HCEC 1CT (cell line): ENCODE measurements at places on chromosomes 7 and 10.
A peak's percentile ranks its signal among the peaks of the same experiment; 100 is the strongest.

DNA sequence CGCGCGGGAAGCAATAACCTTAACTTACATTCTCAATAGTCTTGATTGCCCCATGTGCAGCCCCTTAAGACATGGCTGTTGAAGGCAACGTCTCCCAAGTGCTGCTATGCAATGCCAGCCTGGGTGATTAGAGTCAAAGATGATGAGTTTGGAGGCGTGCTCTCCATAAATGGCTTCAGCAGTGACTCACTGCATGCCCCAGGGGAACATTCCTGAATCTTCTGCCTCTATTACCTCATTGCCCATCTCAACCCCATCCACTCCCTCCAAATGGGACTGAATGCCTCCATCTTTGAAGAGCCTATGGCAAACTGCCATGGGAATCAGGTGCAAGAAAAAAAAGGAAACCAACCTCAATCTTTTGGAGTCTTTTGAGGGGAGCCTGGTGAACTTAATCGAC, 282.8 kb downstream of the SNX10 start:
- no peak for DNase-seq

DNA sequence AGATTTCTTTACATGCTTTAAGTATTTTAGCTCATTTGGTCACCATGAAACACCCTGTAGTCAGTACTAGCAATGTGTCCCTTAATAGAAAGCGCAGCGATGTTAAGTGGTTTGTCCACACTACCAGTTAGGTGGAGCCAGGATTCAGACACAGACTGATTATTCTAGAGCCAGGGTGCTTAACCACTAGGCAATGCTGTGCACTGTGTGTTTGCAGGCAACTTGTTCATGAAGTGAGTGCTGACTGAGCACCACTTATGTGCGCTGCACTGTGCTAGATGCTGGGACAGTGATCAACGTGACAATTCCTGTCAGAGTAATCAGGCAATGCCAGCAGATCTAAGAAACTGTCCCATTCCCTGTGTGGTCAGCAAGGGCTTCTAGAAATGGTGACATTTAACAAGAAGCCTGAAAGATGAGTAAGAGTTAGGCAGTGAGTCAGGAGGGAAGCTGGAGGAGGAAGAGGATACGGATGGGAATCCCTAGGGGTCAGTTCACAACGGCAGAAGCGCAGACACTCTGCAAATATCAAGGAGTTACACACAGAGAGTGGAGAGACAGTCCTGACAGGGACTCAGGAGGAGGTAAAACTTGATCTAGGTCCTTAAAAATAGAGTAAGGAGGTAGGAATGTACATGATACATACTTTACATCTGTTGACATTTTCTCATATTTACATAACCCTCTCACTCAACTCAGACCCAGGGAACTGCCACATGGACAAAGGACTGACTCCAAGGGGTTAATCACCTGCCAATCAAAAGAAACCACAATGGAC, 69.7 kb upstream of the EGR2 start:
- peak; percentile 66 for DNase-seq

DNA sequence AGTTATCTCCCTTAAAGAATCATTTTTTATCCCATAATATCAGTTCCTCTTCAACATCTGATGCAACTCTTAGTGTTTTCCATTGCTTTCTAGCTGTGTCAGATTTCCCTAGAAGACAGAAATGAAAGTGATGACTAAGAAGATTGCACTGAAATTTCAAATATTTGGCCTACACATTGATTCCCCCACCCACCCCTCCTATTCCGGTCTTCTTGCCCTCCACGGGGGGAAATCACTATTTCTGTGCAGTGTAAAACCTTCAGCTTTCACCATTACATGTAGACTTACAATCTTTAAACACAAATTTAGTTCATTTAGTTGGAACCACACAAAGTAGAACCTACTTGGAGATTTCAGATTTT, 63.7 kb upstream of the IL6 start:
- peak; percentile 69 for DNase-seq

GRCh38 chr10:103493916-103494877, 692 bp downstream of the NEURL1 start:
- no peak for DNase-seq

DNA sequence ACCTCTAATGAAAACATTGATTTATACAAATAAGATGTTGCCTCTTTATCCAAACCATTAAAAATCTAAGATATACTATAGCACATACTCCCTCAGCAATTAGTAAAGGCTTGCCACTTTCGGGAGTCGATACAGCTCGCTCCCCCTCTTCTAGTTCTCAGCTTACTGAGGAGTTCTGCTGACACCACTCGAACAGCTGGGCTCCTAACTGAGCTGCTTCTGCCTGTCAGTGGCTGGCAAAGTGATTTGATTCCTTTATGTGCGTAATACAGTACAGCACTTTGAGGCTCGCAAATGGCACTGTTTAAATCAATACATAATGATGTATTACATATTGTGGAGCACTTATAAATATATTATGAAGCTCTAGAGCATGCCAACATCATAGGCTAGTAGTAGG, 241.8 kb downstream of the CREB5 start:
- DNase-seq = no peak

- no peak for DNase-seq
Observed at GRCh38 chr10:1150638-1150955, 94.4 kb downstream of the WDR37 start.

DNA sequence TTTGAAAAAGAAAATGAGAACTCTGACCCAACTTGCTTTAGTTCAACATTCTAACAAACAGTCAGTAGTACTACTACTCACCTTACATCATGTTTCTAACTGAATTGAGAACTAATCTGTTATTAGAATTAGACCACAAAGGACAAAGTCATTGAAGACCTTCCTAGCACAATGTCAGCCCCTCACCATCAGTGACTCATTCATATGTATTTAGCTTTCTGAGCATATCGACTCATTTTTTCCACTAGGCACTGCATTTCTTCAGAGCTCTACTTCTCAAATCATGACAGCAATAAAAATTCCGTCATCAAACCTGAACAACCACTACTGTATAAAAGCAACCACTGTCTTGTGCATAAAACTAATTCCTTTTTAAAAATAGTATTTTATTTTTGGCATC, 4.4 kb upstream of the LRRN3 start:
- no peak for DNase-seq

- DNase-seq = no peak
Observed at GRCh38 chr7:129366-130221, 62.8 kb upstream of the FAM20C start.

- peak; percentile 12 for DNase-seq
Observed at GRCh38 chr10:93701866-93702209, 554 bp downstream of the FRA10AC1 start.

DNA sequence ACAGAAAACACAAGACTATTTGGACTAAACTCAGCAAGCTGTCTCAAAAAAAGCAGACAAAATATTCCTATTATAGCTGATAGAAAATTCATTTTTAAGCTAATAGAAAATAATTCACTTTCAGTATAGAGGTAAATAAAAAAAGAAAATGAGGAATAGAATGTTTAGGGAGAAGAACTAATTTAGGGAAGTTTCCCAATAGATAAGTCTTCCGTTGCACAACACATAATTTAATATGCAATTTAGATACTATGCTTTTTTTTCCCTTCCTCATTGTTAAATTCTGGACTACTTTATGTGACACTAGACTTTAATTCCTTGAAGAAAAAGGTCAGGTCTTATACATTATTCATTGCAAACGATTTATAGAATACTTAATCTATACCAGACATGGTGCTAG, 10.3 kb downstream of the PNPLA8 start:
- DNase-seq = no peak

DNA sequence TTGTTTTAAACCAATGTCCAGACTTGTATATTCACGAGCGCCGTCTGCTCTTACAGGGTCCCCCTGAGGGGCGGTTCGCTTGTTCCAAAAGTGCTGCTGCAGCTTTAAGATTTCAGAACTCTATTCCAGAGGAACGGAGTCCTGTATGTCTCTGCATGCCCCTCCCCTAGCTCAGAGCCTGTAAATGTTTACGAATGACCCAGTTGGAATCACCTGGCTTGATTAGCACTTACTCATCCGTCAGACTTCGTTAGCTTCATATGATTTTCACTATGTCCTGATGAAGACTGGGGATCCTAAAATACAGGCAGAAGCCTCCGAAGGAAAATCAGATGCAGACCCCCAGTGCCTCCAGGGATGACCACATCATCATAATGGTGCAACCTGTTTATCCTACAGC, 4.5 kb upstream of the CHST15 start:
- DNase-seq = no peak

GRCh38 chr10:63265683-63266235, 132.6 kb downstream of the NRBF2 start:
- no peak for DNase-seq
